Mammary epithelial cell (primary cell): ENCODE measurements at places on chromosomes 5 and 9.

GRCh38 chr5:32646061-32646969 lies 61.0 kb downstream of the SUB1 start:
- no peak for DNase-seq

DNA sequence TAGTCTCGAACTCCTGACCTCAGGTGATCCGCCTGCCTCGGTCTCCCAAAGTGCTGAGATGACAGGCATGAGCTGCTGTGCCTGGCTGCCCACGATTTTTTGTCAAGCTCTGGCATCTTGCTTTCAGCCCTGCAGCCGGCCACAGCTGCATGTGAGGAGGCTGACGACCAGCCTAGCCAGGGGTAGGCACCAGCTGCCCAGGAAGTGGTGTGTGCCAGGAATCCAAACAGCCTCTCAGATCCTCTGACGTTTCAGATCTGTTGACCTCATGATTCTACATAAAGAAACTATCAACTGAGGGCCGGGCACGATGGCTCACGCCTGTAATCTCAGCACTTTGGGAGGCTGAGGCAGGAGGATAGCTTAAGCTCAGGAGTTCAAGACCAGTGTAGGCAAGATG lies 19.0 kb downstream of the DYNC2I2 start:
- DNase-seq, result no peak

DNA sequence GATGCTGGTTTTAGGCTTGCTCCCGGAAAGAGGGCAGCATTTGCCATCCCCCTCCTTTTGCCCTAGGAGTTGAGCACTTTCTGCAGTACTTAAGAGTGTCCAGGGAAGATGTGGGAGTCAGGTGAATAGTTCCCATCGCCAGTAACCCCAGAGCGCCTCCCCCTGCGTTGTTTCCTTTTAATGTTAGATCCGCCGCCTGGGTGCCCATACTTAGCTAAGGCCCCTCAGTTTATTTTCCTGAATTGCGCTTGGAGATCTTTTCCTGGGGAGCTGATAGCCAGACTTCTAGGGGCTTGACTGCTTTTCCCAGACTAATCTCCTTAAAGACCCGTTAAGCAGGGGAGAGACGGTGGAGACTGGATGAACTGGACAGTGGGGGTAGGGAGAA lies 377 bp upstream of the PCDHAC2 start:
- no peak for DNase-seq

- DNase-seq, result peak; percentile 73
These were observed 28.6 kb upstream of the EPB41L4B start for GRCh38 chr9:109349421-109349846.

- peak; percentile 84 for DNase-seq
These were observed 335.8 kb upstream of the DAB2 start for GRCh38 chr5:39760385-39761198.

GRCh38 chr5:173880306-173880985 lies 7.7 kb upstream of the CPEB4 start:
- DNase-seq, result peak; percentile 44

DNA sequence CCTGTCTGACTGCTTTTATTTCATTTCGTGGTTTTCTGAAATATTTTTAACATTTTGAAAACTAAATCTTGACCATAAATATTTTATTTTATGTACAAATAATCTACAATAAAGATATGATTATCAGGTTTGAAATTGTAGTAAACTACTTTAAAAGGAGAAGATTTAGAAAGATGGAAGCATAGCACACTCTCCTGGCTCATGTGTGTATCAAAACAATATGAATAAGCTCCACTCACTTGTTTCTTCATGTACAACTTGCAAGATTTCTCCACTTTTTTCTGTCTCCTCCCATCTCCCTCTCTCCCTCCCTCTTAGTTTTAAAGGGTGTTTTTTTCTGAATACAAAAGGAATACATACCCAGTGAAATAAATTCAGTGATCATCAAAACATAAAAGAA lies 15.4 kb upstream of the VPS13A start:
- DNase-seq, result no peak

- DNase-seq, result no peak
These were observed 697.9 kb upstream of the ADAMTS16 start for GRCh38 chr5:4442221-4442620.

GRCh38 chr5:177410575-177410974 lies 1.2 kb upstream of the F12 start:
- no peak for DNase-seq

DNA sequence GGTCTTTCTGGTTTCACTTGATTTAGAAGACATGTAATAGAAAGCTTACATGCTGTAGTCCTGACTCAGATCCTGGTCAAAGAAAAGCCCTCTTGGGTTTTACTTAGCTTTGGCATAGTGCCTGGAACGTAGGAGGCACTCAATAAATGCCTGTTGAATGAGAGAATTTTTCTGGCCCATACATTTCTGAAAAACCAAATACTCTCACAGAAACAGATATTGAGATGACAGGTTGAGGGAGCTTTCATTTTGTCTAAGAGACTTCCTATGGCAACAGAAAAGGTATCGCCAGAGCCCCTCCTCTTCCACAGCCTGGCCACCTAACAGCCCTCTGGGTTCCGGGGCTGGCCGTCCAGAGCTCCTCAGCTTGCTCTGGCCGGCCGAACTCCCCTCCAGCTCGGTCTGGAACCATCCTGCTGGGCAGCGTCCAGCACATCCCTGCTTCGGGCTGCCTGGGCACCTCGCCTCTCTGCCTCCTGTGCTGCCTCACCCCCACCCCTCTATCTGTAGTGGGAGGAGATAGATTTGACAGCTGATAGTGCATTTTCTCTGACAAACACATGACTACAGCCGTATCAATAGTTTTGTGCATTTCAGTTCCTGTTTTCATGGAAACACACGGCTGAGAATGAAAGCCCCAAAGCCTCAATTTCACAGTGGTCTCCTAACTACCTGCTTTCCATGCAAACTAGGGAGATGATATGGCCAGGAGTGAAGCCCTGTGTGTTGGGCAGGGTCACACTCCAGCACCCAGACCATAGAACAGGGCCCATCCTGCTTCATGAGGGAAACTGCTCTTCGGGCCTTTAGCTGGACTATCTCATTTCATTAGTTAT lies 1.1 kb downstream of the IL4 start:
- peak; percentile 92 for DNase-seq

DNA sequence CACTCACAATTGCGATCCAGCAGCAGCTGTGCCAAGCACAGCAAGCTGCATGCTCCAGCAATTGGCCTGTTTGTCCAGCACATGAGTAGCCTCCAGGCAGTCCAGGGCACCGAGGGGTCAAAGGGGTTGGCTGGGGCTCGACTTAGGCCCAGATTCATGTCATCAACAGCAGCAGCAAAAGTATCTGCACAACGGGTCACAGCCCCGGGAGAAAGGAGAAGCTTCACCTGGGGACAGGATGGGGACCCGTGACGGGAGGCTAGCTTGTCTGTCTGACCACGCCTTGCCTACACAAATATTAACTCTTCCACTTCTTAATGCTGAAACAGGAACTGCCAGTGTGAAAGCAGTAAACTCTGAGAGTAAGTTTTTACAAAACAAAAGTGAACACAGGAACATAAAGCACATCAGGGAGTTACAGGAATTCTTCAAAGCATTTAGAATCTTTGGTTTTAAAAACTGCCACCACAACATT lies 191.2 kb downstream of the PIK3R1 start:
- DNase-seq, result no peak
